ENCODE measurements at places on chromosomes 7 and 10.

- no peak for DNase-seq
Measured at GRCh38 chr10:128908099-128908498, 558.9 kb upstream of the MGMT start.

DNA sequence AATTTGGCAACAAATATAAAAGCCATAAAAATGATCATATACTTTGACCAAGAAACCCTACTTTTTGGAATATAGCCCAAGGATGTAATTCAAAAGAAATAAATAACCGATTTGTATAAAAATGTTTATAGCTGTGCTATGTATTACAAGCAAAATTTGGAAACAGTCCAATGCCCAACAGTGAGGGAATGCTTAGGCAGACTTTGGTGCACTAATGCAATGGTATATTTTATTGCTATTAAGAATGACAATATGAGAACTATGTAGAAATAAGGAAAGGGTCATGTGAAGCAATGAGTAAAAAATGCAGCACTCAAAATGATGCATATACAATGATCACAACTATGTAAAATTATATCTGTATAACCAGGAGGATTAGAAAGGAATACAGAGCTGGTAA lies 273.8 kb upstream of the HPS1 start:
- no peak for DNase-seq

GRCh38 chr7:22468609-22469008 lies 31.4 kb downstream of the STEAP1B start:
- DNase-seq: no peak

DNA sequence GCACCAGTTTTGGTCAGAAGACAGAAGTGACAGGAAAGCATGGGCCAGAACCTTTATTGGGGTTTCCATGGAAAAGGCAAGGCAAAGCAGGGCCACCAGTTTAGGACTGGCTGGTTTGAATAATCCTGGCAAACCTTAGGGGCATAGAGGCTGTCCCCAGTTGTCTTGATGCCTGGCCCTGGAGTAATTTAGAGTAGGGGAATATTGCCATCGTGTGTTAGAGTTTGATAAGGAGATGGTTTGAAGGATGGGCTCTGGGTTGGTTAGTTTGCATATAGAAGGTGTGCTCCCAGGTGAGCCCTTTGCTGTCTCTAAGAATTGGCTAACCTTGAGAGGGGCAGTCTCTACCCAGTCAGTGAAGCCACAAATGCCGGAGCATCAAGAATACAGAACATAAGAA lies 79.6 kb downstream of the ZNF777 start:
- DNase-seq: peak; percentile 13

- DNase-seq: peak; percentile 86
Measured at GRCh38 chr7:100053215-100053614, 3.6 kb downstream of the ZSCAN21 start.

- no peak for DNase-seq
Measured at GRCh38 chr10:49562893-49563292, 24.0 kb upstream of the ERCC6 start.
